Smooth muscle cell of trachea (primary cell): ENCODE measurements at places on chromosomes 3 and 15. TPM values are rescaled to one million over a fixed set of nuclear protein-coding genes. Genes with fewer than 3 reads are reported as not detected.

PSMD6 gene
- 89.8 and 125 TPM in 2 replicates for total RNA-seq

ANKRD34C gene
- total RNA-seq = not detected in 2 replicates

PLA1A gene
- 0.33 TPM in 1 of 2 replicates, not detected in the other for total RNA-seq

ALDH1A2 gene
- total RNA-seq = 2.0 and 2.3 TPM in 2 replicates

SNTN gene
- total RNA-seq = not detected in 2 replicates

ALS2CL gene
- 0.87 and 2.5 TPM in 2 replicates for total RNA-seq

SCAANT1 gene
- total RNA-seq = not detected in 2 replicates

CLDN1 gene
- total RNA-seq = 0.15 and 0.50 TPM in 2 replicates

SLC27A2 gene
- total RNA-seq = 0.15 TPM in 1 of 2 replicates, not detected in the other

SLC38A3 gene
- total RNA-seq = not detected in 2 replicates

GABRB3 gene
- 1.8 and 3.3 TPM in 2 replicates for total RNA-seq

FBXO40 gene
- under 0.01 TPM in 1 of 2 replicates, not detected in the other for total RNA-seq

PROK2 gene
- not detected in 2 replicates for total RNA-seq

SEMA3G gene
- total RNA-seq = under 0.01 and 0.15 TPM in 2 replicates
